ENCODE measurements at places on chromosomes 6 and 20.
A peak's percentile ranks its signal among the peaks of the same experiment; 100 is the strongest.

GRCh38 chr6:138035070-138035469, 72.1 kb downstream of the PERP start:
- peak; percentile 83 for DNase-seq

GRCh38 chr20:46011631-46012482, 3.1 kb downstream of the MMP9 start:
- no peak for DNase-seq

- DNase-seq = no peak
Observed at GRCh38 chr6:166446146-166446545, 63.4 kb upstream of the MPC1 start.

DNA sequence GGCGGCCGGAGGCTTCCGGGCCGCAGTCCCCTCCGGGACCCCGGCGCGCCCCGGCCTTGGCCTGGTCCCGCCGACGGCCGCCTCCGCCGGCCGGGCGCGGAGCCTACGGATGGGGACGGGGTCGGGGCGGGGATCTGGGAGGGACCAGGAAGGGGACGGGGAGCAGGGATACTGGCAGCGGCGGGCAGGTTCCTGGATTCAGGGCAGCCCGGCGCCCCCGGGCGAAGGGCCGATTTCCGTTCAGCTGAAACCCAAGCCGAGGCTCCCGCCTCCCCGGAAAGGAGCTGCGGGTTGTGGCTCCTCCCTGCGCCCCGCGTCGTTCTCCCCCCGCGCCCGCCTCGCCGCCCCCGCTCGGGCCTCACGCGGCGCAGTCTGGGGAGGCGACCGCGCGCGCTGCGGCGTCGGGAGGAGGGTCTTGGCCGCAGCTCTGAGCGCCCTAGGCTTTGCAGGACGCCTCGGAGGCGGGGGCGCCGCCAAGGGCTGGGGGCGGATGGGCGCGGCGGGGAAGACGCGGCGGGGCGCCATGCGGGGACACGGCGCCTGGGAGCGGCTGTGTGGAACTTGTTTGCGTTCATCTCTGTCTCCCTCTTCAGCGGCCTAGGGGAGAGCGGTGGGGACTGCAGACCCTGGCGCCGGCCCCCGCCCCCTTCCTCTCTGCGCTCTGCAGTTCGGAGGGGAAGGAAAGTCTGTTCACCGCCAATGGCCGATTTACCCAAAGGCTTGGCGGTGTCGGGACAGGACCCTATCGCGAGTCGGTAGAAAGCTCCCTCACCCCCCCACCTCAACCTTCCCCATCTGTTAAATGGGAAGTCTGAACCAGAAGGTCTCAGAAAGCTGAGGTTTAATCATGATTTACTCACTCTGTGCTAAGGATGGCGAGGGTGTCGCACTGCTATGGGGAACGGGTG, 22.7 kb upstream of the TMEM181 start:
- DNase-seq = peak; percentile 53

DNA sequence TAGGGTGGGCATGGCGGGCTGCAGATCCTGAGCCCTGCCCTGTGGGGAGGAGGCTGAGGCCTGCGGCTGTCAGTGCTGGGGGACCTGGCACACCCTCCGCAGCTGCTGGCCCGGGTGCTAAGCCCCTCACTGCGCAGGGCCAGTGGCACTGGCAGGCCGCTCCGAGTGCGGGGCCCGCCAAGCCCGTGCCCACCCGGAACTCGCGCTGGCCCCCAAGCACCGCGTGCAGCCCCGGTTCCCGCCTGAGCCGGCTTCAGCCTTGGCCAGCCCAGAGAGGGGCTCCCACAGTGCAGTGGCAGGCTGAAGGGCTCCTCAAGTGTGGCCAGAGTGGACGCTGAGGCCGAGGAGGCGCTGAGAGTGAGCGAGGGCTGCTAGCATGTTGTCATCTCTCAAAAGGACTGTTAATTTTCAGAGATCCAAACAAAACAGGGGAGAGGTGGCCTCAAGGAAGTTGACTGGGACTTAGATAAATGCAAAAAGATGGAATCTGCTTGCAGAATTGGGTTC, 74.5 kb upstream of the RBM24 start:
- no peak for DNase-seq

DNA sequence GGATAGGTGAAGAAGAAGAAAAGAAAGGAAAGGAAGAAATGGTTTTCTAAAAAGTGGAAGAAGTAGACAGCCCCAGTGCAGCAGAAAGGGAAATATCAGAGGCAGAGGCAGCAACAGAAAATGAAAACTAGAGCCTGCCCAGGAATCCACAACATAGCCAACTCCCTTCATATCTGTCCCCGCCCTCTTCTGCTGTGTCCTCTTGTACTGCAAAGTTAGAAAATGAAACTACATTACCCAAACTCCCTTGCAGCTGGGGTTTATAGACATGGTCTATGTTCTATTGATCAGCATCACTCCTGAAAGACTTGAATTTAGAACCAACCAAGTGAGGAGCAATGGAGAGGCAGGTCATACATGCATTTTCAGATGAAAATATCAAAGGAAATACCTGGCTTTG, 200.5 kb upstream of the PHACTR1 start:
- no peak for DNase-seq

GRCh38 chr6:8065519-8065911, 1.3 kb upstream of the BLOC1S5 start:
- DNase-seq = no peak
